Neural progenitor cell (in vitro differentiated cells): ENCODE measurements at places on chromosomes 11 and 22.

- DNase-seq = no peak
These were observed 100.1 kb downstream of the RDX start for GRCh38 chr11:110196241-110196754.

- DNase-seq = no peak
These were observed 3.4 kb downstream of the KIAA0930 start for GRCh38 chr22:45237065-45237990.

DNA sequence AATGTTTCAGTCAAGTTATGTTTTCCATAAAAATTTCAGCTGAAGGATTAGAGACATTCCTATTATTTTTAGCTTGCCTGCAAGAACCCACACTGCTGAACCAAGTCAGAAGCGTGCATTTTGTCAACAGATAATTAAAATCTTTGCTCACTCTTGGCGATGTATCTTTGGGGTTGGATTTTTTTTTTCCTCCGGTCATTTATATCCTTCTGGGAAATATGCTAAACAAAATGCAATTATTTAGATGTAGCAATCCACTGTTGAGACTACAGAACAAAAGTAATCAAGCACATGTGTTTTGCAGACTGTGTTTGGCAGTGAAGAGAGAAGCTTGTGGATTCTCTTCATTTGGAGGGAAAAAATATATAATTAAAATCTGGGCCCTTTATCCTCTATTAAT, 15.3 kb upstream of the NELL1 start:
- no peak for DNase-seq

GRCh38 chr22:37675930-37676735, 697 bp downstream of the LGALS1 start:
- DNase-seq = no peak

DNA sequence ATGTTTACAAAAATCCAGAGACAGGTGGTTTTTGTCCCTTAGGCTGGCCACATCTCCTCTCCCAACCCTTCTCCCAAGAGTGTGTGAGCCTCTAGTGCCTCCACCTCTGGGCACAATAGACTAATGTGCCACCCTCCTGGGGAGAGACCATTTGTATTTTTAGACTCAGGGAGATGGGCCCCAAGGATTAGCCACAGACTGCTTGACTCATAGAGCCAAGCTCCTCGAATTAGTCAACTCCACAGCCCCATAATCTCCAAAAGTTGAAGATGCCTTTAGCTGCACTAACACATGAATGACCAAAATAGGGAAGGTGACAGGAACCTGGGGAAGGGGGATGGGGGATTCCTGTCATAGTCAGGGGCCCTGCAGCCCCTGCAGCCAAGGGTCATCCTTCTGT, 53.0 kb upstream of the LRRC32 start:
- no peak for DNase-seq

DNA sequence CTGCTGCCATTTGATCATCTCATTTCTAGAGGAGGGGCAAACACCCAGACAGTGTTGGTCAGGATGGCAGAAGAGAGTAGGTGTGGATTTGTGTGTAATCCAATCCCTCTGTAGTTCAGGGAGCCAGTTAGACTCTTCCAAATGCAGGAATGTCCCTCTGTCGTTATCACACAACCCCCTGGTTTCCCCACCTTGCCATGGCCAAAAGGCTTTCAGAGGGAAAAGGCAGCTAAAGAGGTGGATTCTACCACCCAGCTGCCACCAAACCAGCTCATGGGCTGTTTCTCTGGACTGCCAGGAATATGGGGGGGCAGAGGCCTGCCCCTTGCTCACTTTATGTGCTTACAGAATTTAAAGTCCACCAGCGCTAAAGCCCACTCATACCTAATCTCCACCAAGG, 18.1 kb downstream of the TSKU start:
- no peak for DNase-seq

- DNase-seq = no peak
These were observed 5.4 kb upstream of the GAS2L1 start for GRCh38 chr22:29300807-29301601.
